HTR-8/SVneo (cell line): ENCODE measurements at places on chromosomes 4 and X.

DNA sequence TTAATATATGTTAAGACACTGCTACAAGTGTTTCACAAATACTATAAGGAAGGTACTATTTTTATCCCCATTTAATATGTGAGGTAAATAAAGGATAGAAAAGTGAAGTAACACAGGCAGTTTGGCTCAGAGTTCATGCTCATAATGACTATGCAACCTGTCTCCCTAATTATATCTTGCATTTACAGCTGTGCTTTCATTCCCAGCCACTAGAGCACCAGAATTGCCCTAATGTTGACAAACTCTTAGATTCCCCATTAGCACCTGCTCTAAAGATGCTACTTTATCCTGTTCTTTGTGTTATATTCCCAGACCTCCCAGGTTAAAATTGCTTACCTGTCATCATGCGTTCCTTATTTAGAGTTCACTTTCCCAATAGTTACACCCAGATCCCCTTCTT is 833.6 kb downstream of the CCSER1 start:
- DNase-seq, result no peak

GRCh38 chrX:11435568-11435967 is 142.4 kb downstream of the AMELX start:
- DNase-seq, result no peak

DNA sequence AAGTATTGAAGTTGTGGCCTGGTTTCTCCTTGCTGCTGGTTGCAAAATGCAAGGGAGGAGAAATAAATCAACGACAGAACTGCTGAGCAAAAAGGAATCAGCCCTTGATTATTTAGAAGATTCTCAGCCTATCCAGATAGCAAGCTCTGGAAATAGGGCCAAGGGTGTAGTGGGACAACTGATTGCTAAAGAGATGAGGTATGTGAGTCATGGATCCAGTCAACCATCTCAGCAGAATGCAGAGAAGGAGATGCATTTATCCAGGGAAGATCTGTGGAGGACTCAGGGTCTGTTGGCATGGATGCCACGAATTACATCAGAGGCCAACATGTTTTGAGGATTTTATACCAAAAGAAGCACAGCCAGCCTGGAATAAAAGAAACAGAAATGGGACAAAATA is 36.7 kb downstream of the FOXR2 start:
- DNase-seq, result no peak

DNA sequence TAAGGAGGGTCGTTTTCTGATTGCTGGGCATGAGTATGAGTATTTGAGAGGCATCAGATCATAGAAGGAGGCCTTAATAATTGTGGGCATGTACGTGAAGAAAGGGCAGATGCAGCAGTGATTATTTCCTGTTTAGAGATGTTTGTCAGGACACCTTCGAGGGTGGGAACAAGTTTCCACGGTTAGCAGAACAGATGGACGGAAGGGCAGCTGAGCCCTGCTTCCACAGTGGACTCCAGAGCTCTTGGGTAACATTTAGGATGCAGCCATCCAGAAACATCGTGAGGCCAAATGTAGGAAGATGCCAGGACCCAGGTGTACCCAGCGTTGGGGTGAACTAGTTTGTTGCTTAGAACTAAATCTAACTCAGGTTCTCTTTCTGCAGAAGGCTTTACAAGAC is 231.3 kb upstream of the FAT1 start:
- DNase-seq, result no peak
